ENCODE measurements at places on chromosomes 7 and 10. TPM values are rescaled to one million over a fixed set of nuclear protein-coding genes. Genes with fewer than 3 reads are reported as not detected.

The DOCK4 gene
- 0.98 TPM for total RNA-seq

The SGMS1 gene
- 62.4 TPM for total RNA-seq

The HYAL4 gene
- not detected for total RNA-seq

The BCL7B gene
- total RNA-seq, result 23.2 TPM

The IL6 gene
- not detected for total RNA-seq

The ZNF727 gene
- total RNA-seq, result 1.6 TPM

The SEMA4G gene
- total RNA-seq, result 0.79 TPM

The MMD2 gene
- not detected for total RNA-seq

The PYROXD2 gene
- total RNA-seq, result 5.0 TPM

The GPR15LG gene
- total RNA-seq, result not detected

The CAV1 gene
- 1,157 TPM for total RNA-seq

The LUC7L2 gene
- 42.5 TPM for total RNA-seq

The CYP17A1 gene
- total RNA-seq, result not detected

The VTI1A gene
- 35.0 TPM for total RNA-seq

The SMURF1 gene
- total RNA-seq, result 25.5 TPM

The SHTN1 gene
- 10.7 TPM for total RNA-seq

The FAM13C gene
- total RNA-seq, result not detected

The SLC13A4 gene
- total RNA-seq, result not detected

The TRIM73 gene
- total RNA-seq, result 2.4 TPM

The UMAD1 gene
- 7.1 TPM for total RNA-seq

The TMED4 gene
- 76.2 TPM for total RNA-seq

The TUBAL3 gene
- not detected for total RNA-seq
